ENCODE measurements at places on chromosomes 3 and 15. TPM values are rescaled to one million over a fixed set of nuclear protein-coding genes. Genes with fewer than 3 reads are reported as not detected.
A peak's percentile ranks its signal among the peaks of the same experiment; 100 is the strongest.

DNA sequence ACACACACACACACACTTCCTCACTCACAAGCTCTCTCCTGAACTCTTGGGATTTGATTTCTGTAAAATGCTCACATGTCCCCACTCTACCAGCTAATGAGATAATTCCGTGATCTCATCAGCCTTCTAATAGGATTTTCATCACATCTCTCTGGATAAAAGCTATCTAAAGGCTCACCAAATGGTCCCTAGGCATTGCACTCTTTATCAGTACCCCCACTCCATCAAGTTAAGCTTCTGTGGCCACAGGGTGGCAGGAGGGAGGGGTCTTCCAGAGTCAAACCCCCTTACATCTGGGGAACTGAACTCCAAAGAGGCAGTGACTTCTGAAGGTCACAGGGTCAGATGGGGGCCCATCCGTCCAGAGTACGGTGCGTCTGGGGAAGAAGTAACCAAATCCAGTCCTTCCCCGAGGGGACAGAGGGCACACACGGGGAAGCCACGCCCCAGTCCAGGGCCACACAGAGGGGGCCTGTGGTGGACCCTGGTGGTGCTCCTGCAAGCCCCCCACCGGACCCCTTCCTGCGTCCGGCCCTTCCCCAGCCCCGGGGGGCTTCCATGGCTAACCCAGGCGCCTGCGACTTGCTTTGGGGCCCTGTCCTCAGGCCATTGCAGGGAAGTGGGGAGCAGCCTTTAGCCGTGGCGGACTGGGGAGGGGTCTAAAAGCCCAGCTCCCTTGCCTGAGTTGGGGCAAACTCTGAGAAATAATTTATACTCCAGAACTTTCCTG lies 25.5 kb downstream of the CPN2 start:
- DNase-seq, result peak; percentile 61

GRCh38 chr3:16124636-16125035 lies 49.8 kb upstream of the GALNT15 start:
- DNase-seq, result no peak

GRCh38 chr15:57747206-57747896 lies 40.8 kb downstream of the POLR2M start:
- no peak for DNase-seq

Gene GNAT1
- total RNA-seq, result not detected

Gene HIGD2B
- 0.17 TPM for total RNA-seq

Gene RAB27A
- 1.5 TPM for total RNA-seq
